ENCODE measurements at places on chromosomes 2 and 18.

GRCh38 chr2:201974171-201975100, 59.2 kb upstream of the FZD7 start:
- no peak for DNase-seq

DNA sequence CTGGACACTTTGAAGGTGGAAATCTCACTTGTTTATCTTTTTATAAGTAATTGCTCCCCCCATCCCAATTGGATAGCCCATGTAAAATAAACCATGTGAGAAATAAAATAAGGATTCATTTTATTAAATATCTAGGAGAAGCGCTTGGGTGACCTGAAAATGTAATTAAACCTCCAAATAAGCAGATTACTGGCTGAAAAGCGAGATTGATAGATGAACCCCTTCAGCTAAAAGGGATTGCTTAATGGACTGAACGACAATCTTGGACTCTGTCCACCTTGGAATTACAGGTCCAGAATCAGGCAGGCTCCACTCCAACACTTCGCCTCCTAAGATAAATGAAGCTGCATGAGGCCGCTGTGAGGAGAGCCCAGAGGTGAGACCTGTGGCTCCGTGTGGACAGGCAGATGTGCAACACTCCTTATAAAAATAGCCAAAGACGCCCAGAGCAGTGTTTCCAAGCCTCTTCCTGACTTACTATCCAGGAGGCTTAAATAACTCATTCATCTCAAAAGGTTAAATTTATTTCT, 441.5 kb downstream of the MTX2 start:
- DNase-seq: no peak

DNA sequence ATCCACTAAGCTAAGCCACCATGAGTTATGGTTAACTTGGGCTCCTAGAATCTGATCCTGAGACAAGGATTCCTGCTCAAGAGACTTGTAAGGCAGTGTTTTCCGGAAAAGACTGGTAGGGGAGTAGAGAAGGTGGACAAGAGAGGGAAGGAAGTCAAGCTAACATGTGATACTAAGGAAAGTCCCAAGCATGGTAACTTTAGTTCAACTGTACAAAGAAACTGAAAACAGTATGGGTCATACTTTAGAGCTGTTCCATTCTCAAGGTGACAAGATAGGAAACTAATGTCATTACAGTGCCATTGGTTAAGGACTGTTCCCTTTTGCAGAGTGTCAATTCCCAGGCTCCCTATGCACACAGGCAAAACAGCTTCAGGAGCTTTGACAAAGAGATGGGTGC, 5.8 kb downstream of the MYO5B start:
- DNase-seq: no peak

GRCh38 chr2:220134756-220135534, 507.5 kb downstream of the SLC4A3 start:
- no peak for DNase-seq

DNA sequence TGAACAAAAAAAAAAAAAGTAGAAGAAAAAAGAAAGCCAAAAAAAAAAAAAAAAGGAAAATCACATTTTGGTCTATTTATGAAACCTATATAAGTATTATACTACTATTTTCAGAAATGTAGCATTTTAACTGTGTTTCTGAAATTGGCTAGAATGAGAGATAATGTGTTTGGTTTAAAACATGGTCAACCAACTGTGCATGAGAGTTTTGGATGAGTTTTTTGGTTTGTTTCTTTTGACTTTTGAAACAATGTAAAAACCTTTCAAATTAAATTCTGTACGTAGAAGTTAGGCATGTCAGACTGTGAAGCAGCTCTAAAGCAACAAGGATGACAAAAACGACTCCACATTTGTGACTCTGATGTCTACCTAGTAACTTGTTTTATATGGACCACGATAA, 34.6 kb downstream of the SPC25 start:
- no peak for DNase-seq

DNA sequence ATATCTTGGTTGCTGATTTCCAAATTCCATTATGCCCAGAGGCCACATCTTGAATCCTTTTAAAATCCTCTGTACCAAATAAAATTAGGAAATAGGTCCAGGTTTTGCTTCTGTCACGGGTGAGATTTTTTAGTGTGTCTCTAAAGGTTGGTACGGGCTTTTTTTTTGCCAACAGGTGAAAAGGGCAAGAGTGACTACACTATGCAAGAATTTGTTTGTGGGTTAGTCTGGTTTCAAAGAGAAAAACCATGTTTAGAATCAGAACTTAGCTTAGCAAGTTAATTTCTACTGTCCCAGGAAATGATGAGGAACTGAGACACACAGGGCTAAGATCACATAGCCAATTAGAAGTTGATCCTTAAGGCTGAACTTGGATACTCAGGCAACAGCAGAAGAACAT, 41.7 kb downstream of the POLR1A start:
- no peak for DNase-seq

GRCh38 chr2:16948053-16948452, 282.4 kb upstream of the CYRIA start:
- no peak for DNase-seq

- peak; percentile 57 for DNase-seq
Observed at GRCh38 chr2:197969391-197969893, 165.0 kb downstream of the PLCL1 start.

DNA sequence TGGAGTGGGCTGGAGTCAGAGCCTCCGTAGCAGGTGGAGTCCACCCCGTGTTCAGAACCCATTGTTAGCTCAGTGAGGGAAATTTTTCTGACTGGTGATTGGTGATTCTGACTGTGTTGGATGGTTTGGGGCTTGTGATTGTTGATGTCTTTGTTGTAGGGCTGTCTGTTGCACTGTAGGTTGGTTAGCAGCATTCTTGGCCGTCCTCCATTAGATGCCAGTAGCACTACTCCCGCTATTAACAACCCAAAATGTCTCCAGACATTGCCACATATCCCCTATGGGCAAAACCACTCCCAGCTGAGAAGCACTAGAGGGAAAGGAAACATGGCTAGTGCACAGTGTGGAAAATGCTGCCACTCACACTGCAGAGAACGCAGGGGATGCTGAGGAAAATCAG, 51.7 kb downstream of the ARMC9 start:
- DNase-seq: peak; percentile 57

- no peak for DNase-seq
Observed at GRCh38 chr2:15988733-15989132, 48.4 kb downstream of the MYCN start.

DNA sequence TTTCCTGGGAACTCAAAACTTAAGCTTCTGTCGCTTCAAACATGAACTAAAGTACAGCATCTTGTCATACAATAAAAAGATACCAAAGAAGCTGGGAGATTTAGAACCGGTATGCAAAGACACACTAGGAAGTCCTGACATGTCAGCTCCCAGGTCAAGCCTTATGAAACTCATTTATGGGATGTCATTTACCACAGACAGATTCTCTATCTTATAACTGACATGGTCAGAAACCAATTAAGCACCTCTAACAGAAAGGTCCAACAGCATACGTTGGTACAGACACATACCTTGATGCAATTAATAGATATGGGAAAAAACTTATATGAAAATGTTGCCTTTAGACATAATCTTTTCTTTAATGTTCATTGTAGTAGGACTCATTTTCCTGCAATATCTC, 169.0 kb downstream of the SRBD1 start:
- no peak for DNase-seq

- DNase-seq: no peak
Observed at GRCh38 chr18:48707636-48708296, 168.9 kb downstream of the CTIF start.

- peak; percentile 55 for DNase-seq
Observed at GRCh38 chr2:12050396-12050795, 304.0 kb downstream of the LPIN1 start.

GRCh38 chr2:187964746-187965145, 326.9 kb upstream of the GULP1 start:
- no peak for DNase-seq

DNA sequence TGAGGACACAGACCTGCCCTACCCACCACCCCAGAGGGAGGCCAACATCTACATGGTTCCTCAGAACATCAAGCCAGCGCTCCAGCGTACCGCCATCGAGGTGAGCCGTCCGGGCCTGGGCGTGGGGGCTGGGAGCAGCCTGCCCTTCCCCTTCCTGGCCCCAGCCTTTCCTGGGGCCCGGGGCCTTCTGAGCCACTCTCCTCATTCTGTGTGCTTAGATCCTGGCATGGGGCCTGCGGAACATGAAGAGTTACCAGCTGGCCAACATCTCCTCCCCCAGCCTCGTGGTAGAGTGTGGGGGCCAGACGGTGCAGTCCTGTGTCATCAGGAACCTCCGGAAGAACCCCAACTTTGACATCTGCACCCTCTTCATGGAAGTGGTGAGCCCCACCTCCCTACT, 157.9 kb downstream of the DYSF start:
- DNase-seq: no peak

- no peak for DNase-seq
Observed at GRCh38 chr2:54336977-54337255, 80.9 kb upstream of the TSPYL6 start.

DNA sequence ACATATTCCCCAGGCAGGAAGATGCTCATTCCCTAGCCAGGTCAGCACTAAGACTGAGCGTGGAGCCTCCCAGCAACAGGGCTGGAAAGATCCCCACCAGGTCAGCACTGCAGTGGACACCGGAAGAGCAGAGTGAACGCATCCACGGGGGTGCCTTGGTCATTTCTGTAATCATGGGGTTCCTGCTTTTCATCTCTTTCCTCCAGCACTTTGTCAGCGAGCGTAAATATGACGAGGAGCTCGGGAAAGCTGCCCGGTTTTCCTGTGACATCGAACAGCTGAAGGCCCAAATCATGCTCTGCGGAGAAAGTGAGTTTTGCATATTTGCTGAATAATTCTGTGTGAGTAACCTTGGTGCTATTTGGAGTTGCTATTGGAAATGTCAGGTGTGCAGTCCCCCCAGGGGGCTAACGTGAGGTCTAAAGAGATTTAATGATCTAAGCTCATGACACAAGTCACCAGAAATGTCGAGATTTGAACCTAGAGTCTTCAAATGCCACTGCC, 40.1 kb downstream of the KCTD18 start:
- DNase-seq: no peak

- no peak for DNase-seq
Observed at GRCh38 chr2:231034291-231034882, 2.9 kb upstream of the C2orf72 start.

DNA sequence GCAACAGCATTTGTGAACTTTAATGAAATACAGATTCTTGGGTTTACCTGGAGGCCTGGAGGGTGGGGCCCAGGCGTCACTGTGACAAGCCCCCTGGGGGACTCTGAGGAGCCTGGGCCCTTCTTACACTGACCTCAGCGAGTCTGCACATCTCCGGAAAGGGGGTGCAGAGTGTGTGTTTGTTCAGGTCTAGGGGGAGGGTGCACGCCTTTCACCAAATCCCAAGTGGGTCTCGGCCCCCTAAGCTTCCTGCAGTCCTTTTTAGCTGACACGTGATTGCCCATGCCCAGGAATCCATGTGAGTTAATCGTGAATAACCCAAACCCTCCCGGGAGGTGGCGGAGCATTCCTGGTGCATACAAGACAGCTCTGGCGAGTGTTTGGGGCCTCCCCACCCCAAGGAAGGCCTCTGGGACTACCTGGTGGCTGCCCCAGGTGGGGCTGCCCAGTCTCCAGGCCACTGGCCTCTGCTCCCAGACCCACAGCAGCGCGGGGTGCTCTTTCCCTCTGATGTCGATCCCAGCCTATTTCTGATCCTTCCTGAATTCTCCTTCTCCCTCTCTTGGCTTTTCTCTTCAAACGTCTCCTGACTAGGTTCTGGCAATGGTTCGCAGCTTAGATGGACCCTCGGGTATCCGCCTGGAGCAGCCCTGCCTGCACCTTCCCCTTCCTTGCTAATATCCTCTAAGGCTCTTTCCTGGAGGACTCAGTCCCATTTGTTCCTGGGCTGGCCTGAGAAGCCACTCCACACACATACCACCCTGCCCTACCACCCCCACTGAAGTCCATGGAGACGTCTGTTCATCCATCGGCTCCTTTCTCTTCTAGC, 10.0 kb downstream of the NGEF start:
- no peak for DNase-seq

GRCh38 chr2:46045888-46046287, 251.3 kb upstream of the EPAS1 start:
- no peak for DNase-seq

DNA sequence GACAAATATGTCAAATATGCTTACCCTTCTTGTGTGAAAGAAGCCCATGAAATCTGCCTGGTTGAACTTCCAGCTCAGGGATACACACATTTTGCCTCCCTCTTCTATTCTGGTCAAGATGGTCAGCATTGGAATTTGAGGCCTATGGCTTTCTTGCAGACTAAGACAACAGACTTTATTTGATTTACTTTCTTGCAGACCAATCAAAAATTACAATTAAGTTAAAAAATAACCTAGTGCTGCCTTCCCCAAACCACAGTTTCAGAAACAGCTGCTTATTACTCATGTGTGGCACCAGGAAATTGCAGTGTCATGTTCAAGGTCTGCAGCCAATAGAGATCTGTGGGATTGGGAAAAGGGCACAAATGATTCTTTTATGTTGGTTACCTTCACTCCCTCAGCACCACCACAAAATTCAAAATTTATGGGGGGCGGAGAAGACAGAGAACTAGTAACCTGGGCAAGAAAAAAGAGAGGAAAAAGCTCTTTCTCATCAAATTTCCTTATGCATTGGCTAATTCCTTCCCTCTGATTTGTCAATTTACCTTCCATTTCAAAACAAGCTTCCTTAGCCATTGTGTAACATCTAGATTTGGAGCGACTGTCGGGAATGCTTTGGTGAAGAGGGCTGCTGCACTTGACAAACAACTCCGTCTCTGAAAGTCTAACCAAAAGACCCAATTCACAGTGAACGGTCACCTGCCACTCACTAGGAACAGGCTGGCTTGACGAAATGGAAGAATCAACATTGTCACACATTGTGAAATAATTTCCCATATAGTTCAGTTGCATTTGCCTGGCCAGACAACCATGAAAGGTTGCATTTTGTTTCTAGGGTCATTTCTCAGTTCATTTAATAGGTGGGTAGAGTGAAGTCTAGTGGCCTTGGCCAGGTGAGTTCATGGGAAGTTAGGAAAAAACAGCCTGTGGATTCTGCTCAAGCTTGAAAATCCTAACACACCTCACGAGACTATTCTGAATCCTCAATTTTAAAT, 100.4 kb upstream of the FZD5 start:
- DNase-seq: peak; percentile 58

DNA sequence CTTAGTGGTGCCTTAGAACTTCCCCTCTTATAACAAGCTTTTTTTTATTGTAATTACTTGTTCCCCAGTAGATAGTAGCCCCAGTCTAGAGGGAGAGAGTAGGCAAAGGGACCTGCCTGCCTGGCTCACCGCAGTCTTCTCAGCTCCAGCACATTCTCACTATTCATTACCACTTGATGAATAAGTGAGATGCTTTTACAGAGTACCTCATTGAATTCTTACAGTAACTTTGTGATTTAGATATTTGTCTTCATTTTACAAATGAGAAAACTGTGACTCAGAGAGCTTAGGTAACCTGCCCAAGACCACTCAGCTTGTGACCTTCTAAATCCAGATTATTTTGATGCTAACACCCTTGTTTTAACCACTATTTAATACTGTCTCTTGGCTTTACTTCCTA, 77.8 kb downstream of the CHRNA1 start:
- no peak for DNase-seq

DNA sequence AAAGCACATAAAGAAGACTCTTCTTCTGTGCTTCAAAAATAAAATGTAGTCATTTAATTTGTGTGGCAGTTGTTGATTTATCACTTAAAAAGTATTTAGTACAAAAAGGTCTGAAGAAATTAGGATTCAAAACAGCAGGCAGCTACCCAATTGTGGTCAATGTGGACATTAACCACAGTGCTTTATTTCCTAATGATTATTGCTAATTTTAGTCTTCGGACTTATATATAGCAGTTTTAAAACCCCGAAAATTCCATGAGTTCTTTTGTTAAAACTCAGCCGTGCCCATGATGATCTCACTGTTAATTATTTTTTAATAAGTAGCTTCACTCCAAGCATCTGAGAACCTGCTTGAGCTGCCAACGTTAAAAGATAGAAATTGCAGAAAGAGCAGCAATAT, 594.3 kb downstream of the STK39 start:
- no peak for DNase-seq

Measured in GM04504 (cell line).